ENCODE measurements at places on chromosomes 11 and 22.

- no peak for DNase-seq
Observed at GRCh38 chr22:27628341-27628740, 173.2 kb downstream of the MN1 start.

DNA sequence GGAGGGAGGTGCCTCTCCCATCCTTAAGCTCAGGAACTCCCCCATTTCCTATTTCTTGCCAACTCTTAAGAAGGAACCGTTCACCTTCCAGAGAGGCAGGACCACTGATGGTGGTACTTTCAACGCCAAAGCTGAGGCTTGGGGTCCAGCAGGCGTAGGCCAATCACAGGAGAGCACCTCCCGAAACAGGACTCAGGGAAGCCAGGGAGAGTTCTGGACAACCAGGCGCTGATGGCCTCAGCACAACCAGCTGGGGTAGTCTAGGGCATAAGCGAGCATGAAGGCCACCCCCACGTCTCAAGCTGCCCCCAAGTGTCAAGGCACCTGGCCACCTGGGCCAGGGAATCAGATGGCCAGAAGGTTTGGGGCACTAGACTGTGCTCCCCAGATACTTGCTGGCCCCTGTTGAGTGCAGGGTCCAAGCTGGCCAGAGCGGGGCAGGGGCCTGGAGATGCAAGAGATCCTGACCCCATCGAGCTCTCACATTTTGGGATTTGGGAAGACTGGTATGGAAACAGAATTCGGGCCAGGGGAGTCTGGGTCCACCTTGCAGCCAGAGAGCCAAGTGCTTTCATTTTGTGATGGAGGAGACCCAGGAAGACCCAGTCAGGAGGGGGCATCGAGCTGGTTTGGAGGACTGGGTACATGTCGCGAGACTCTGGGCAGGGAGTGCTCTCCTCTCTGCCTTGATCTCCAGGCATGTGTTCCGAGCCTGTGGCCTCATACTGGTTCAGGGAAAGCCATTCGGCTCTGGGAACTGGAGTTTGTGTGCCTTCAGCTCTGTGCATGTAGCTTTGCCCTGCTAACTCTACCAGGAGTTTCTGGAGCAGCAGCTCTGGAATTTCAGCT is 926 bp downstream of the CD6 start:
- no peak for DNase-seq

- DNase-seq: no peak
Observed at GRCh38 chr22:36879775-36880174, 19.0 kb downstream of the NCF4 start.

GRCh38 chr22:20267441-20268278 is 458 bp downstream of the RTN4R start:
- DNase-seq: no peak

DNA sequence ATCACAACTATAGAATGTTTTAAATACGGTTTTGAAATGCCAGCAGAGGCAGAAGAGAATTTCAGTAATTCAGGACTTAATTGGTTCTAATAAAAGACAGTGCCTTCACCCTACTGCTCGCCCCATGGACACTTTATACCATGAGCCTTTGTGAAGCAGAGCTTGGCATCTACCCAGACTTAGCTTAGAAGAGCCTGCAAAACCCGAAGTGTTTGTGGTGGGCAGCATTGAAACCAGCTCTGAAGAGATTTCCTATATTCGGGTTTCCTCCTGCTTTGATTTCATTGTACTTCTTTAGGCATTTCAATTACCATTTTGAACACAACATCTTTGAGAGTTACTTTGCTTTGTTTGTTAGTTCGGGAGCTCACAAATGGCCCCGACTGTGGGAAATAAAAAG is 185.1 kb upstream of the MTNR1B start:
- no peak for DNase-seq

DNA sequence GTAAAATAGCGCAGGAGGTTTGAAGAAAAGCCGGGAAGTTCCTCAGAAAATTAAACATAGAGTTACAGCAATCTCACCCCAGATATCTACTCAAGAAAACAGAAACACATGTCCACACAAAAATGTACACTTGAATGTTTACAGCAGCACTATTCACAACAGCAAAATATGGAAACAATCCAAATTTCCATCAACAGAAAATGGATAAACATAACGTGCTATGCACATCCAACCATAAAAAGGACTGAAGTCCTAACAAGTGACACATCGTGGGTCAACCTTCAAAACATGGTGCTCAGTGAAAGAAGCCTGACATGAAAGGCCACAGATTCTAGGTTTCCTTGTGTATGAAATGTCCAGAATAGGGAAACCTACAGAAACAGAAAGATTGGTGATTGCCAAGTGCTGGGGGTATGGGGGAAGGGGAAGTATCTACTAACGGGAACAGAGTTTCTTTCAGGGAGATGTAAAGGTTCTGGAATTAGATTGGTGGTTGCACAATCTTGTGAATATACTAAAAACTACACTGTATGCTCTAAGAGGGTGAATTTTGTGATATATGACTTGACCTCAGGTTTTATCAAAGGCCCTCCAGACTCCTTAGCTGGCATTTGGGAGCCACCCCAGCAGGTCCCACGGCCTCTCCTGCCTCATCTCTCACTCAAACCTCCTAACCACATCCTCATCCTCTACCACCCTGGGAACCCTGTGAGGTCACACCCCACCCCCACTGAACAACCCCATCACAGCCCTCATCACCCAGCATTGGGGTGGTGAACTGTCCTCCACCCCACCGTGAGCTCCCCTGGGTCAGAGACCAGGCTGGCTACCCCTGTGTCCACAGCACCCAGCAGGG is 69.2 kb upstream of the PRR5 start:
- no peak for DNase-seq

DNA sequence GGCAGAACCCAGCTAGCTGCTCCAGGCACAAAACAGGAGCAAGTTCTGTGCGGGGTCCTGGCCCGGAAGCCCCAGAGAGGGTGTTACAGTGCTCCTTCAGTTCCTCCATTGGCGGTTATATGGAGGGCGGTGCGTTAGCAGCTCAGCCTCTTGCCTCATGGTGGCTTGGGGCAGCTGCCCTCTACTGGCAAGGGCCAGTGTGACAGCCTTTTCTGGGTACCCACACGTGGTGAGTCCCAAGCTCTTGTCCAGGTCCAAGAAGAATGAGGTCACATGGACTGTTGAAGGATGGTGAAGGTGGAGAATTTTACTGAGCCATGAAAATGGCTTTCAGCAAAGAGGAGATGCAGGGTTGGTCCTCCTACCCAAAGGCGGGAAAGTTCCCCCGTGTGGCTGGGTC is 100.5 kb downstream of the WT1 start:
- no peak for DNase-seq

- no peak for DNase-seq
Observed at GRCh38 chr11:61347916-61348461, 13.7 kb downstream of the CYB561A3 start.

GRCh38 chr11:64751136-64751535 is 7.2 kb upstream of the RASGRP2 start:
- no peak for DNase-seq

DNA sequence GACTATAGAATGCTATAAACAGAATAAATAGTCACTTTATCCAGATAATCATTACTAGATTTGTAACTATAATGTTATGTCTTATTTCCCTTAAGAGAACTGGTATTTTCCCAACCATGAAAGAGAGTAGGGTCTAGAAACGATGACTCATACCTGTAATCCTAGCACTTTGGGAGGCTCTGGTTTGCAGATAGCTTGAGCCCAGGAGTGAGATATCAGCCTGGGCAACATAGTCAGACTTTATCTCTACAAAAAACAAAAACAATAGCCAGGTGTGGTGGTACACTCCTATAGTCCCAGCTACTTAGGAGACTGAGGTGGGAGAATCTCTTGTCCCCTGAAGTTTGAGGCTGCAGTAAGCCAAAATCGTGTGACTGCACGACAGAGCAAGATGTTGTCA is 30.9 kb downstream of the OR52A5 start:
- DNase-seq: no peak

- no peak for DNase-seq
Observed at GRCh38 chr22:49289822-49290679, 537.6 kb downstream of the BRD1 start.

- no peak for DNase-seq
Observed at GRCh38 chr22:38953577-38954413, 3.6 kb upstream of the APOBEC3A start.

GRCh38 chr11:20489948-20490347 is 102.4 kb downstream of the PRMT3 start:
- no peak for DNase-seq

GRCh38 chr11:64239662-64240434 is 1.0 kb upstream of the FKBP2 start:
- no peak for DNase-seq
